Thoracic aorta (tissue), 2 donors: ENCODE measurements at places on chromosomes 3 and 15. TPM values are rescaled to one million over a fixed set of nuclear protein-coding genes. Genes with fewer than 3 reads are reported as not detected.

DNA sequence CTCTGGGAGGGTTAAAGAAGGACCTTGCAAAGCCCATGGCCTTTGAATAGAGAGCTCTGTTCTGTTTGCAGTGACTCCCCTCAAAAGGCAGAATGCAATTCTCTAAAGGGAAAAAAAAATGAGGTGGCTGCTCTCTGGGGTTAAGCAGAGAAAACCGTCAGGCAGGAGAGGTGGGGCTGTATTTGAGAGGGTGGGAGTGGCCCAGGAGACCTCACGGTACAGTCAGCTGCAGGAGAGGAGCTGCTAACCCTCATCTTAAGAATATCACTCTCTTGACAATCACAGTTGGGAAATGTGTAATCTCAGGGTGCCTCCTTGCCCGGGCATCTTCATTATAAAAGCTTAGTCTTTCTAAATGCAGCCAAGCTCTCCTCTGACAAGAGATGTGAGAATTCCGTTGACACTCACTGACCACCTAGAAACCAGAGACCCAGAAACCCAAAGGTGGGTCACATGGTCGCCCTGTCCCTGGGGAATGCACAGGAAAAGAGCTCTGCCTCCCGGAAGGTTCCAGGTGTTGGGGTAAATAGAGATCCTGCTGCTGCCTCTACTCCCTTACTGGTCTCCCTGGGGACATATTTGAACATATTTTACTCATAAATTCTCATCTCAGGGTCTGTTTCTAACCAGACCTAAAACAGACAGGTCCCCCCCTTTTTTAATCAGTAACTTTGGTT, 159.1 kb upstream of the CTDSPL start:
- peaks cover 21% of the 10 kb centered on the region for H3K4me1 ChIP-seq
- no peak overlapping the region for H3K4me3 ChIP-seq
- H3K36me3 ChIP-seq, result no peaks in the 10 kb centered on the region

BUB1B gene
- total RNA-seq, result 3.5 TPM

DNA sequence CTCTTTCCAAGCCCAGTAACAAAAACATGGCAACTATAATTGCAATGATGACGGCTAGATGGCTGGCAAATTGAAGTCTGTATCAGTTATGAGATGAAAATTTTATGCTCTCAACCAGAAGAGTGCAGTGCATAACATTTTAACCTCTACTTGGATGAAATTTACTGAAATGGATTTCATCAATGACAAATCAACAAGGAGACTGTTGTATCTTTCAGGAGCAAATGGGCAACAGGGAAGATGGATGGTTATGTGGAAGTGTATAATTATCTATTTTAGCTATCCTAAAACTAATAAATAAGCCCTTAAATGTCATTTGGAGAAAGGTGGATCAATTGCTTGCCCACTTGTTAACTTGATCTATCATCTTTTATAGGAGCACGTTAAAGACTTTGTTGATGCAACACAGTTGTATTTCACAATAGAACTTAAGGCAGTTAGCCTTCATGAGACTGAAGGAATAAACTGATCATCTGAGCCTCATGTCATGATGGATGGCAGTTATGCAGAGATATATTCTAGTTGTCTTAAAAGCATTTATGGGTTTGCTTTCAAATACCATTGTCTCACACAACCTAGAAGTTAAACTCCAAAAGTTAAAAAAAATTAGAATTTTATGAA, 315.1 kb upstream of the TBC1D5 start:
- no peaks in the 10 kb centered on the region for H3K4me1 ChIP-seq
- no peak overlapping the region for H3K4me3 ChIP-seq
- H3K36me3 ChIP-seq, result no peaks in the 10 kb centered on the region
- H3K27ac ChIP-seq, result no peak overlapping the region
- no peak for DNase-seq
- no peaks in the 10 kb centered on the region for H3K27me3 ChIP-seq

TMC3 gene
- total RNA-seq, result not detected

SHC4 gene
- total RNA-seq, result 13.8 TPM

SLCO2A1 gene
- 115 TPM for total RNA-seq

DNA sequence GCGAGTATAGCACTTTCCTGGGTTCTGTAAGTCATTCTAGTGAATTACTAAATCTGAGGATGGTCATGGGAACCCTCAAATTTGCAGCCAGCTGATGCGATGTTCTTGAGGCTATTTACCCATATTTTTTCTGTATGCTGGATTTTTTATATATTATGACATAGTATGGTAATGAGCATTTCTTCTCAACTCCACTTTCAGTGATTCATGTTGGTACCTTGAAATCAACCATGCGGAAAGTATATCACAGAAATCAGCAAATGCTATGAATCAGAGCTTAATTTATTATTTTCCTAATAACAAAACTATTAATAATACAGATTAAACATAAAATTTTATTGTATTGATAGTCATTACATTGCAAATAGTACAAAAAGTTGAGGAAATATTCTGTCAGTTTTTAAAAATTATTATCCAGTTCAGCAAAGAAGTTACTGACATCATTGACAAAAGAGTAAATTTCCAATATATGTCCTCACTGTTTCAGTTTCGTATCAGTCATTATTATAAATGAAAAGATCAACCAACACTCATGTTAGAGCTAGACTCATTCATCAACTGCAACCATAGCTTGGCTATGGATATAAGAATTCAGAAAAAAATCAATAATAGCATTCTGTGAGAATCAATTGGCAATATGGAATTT, 164.3 kb upstream of the SETMAR start:
- no peak overlapping the region for H3K27ac ChIP-seq
- no peaks in the 10 kb centered on the region for H3K36me3 ChIP-seq

GP9 gene
- not detected for total RNA-seq

UNC13C gene
- 4.2 TPM for total RNA-seq

DNA sequence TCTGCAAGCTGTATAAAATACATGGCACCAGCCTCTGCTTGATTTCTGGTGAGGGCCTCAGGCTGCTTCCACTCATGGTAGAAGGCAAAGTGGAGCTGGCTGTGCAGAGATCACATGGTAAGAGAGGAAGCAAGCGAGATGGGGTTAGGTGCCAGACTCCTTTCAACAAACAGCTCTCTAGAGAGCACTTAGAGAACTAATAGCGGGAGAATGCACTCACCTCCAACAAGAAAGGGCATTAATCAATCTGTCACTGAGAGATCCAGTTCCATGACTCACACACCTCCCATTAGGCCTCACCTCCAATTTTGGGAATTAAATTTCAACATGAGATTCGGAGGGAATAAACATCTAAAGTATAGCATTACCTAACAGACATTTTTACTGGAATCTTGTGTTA, 644.1 kb upstream of the ARRDC4 start:
- DNase-seq, result no peak
- H3K4me3 ChIP-seq, result no peak overlapping the region
- H3K27ac ChIP-seq, result no peak overlapping the region
- H3K4me1 ChIP-seq, result no peaks in the 10 kb centered on the region
- H3K27me3 ChIP-seq, result no peaks in the 10 kb centered on the region

GRCh38 chr3:178560759-178561158, 24.5 kb downstream of the KCNMB2 start:
- no peaks in the 10 kb centered on the region for H3K36me3 ChIP-seq
- H3K4me3 ChIP-seq, result no peak overlapping the region
- no peaks in the 10 kb centered on the region for H3K4me1 ChIP-seq
- no peak for DNase-seq

CCR2 gene
- 0.41 TPM for total RNA-seq

- H3K4me1 ChIP-seq, result peaks cover 11% of the 10 kb centered on the region
- no peaks in the 10 kb centered on the region for H3K36me3 ChIP-seq
- H3K27ac ChIP-seq, result no peak overlapping the region
- no peak for DNase-seq
Measured at GRCh38 chr3:159832024-159832423, 156.6 kb upstream of the IL12A start.

GRCh38 chr15:75479670-75480069, 28.2 kb upstream of the SIN3A start:
- peaks cover 25% of the 10 kb centered on the region for H3K36me3 ChIP-seq
- no peak overlapping the region for H3K27ac ChIP-seq
- no peak for DNase-seq
- no peak overlapping the region for H3K4me3 ChIP-seq

GRCh38 chr15:57849317-57849716, 142.8 kb downstream of the POLR2M start:
- no peak for DNase-seq
- H3K4me1 ChIP-seq, result no peaks in the 10 kb centered on the region
- no peaks in the 10 kb centered on the region for H3K36me3 ChIP-seq
- no peak overlapping the region for H3K4me3 ChIP-seq

GRCh38 chr15:82165948-82166376, 96.6 kb downstream of the EFL1 start:
- H3K4me1 ChIP-seq, result no peaks in the 10 kb centered on the region
- H3K36me3 ChIP-seq, result no peaks in the 10 kb centered on the region
- no peak overlapping the region for H3K4me3 ChIP-seq
- H3K27me3 ChIP-seq, result no peaks in the 10 kb centered on the region
- H3K27ac ChIP-seq, result no peak overlapping the region
- DNase-seq, result no peak

- no peaks in the 10 kb centered on the region for H3K36me3 ChIP-seq
- peak overlapping the region; percentile 22 for H3K27ac ChIP-seq
- no peak for DNase-seq
- no peaks in the 10 kb centered on the region for H3K27me3 ChIP-seq
- no peak overlapping the region for H3K4me3 ChIP-seq
Measured at GRCh38 chr3:123605789-123606234, 21.0 kb upstream of the HACD2 start.

RTP3 gene
- not detected for total RNA-seq

- DNase-seq, result no peak
- H3K27me3 ChIP-seq, result no peaks in the 10 kb centered on the region
- H3K27ac ChIP-seq, result no peak overlapping the region
Measured at GRCh38 chr3:24303057-24303754, 191.4 kb downstream of the THRB start.

DNA sequence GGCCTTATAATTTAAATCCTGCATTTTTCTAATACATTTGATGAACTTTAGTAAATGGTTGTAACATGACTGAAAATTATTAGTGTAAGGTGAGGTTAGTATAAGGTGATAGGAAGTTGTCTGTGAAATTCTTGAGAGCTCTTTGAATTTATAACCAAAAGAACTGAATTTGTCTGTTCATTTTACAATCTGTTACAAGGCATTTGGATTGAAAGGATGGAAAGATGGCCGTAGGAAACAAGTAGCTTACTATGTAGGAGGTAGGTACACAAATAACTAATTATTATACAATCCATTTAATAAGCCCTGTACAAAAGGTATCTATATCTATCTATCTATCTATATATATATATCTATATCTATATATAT, 6.6 kb downstream of the DIPK2A start:
- H3K36me3 ChIP-seq, result no peaks in the 10 kb centered on the region
- H3K27me3 ChIP-seq, result no peaks in the 10 kb centered on the region
- no peak for DNase-seq
- peak overlapping the region; percentile 61 for H3K27ac ChIP-seq
- H3K4me1 ChIP-seq, result peaks cover 23% of the 10 kb centered on the region

CLDN16 gene
- total RNA-seq, result not detected

GABRA5 gene
- total RNA-seq, result not detected

DNA sequence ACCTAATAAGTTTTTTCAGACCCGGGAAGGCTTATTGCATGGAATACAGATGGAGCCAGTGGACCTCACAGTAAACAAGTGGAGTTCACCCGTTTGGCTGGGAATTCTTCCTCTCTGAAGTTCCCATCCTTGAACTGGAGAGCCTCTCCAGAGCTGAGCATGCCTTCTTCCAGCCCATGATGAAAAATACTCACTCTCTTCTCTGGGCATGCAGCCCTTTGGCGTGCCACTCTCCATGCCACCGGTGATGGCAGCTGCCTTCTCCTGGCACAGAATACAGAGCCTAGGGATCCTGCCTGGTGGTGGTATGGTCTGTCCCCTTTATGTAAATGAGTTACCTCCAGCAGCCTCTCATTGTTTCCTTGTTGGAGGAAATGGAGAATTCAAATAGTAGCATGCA, 150.8 kb downstream of the LEKR1 start:
- no peak overlapping the region for H3K27ac ChIP-seq
- H3K27me3 ChIP-seq, result no peaks in the 10 kb centered on the region
- H3K4me3 ChIP-seq, result no peak overlapping the region
- no peaks in the 10 kb centered on the region for H3K36me3 ChIP-seq

GRCh38 chr3:49120438-49121131, at the start of gene USP19:
Gene USP19 (minus strand): TSS chr3:49120823. CDS start chr3:49119145, 1,678 bp downstream.
- DNase-seq, result peak; percentile 79
- H3K36me3 ChIP-seq, result peaks cover 74% of the 10 kb centered on the region
- H3K4me3 ChIP-seq, result peak within 1 kb of the TSS; percentile 97
- peaks cover 15% of the 10 kb centered on the region for H3K4me1 ChIP-seq
- no peaks in the 10 kb centered on the region for H3K27me3 ChIP-seq
- peak within 1 kb of the TSS; percentile 92 for H3K27ac ChIP-seq

DNA sequence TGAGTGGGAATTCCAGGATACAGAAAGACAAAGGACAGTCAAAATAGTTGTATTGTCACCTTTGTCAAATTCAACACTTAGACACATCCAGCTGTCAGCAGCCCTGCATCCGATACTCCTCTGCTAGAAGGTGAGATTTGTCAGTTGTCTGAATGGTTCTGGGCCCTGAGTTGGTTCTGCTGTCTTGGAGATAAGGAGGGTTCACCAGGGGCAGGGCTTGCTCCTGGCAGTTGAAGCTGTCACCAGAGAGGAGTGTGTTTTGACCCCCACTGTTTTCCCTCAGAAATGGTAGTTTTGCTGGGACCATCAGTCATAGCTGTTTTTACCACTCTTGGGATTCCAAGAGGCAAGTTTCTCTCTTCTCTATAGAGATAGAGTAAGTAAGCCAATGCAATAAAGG, 3.2 kb upstream of the KY start:
- no peak for DNase-seq
- peaks cover 6% of the 10 kb centered on the region for H3K4me1 ChIP-seq
- no peaks in the 10 kb centered on the region for H3K27me3 ChIP-seq
- no peaks in the 10 kb centered on the region for H3K36me3 ChIP-seq
- H3K27ac ChIP-seq, result no peak overlapping the region

STAB1 gene
- total RNA-seq, result 837 TPM

- no peaks in the 10 kb centered on the region for H3K27me3 ChIP-seq
- H3K27ac ChIP-seq, result no peak overlapping the region
- no peaks in the 10 kb centered on the region for H3K4me1 ChIP-seq
Measured at GRCh38 chr3:20511863-20512505, 326.0 kb upstream of the SGO1 start.

DNA sequence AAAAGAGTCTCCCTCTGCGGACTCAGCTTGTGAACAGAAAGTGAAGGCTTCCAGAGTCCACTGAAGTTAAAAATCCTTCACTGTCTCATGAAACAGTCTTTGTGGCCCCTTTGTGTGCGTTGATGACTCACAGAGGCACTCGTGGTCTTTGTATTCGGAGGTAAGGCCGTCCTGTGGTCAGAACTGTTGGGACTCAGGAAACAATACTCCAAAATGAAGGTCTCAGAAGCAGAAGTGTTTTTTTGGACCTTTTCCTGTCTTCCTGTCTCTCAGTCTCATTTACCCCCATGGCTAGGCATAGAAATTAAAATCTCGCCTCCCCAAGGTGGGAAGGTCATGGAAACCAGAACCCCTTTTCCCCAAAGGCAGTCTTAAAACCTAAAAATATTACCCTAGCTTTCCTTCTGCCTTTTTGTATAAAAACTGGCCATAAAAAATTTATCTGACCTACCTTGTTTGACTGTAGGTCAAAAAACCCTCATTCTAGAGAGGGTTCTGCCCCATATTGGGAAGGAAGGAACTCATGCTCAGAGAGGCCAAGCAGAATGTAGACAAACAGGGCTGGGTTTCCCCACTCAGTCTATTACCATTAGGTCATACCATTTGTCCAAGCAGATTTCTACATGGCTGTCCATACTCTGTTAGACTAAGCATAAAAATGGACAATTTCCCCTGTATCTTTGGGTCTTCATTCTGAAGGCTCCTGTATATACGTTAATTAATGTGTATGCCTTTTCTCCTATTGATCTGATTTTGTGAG, 19.1 kb upstream of the EPB42 start:
- H3K27ac ChIP-seq, result no peak overlapping the region
- DNase-seq, result no peak
- no peaks in the 10 kb centered on the region for H3K27me3 ChIP-seq

TRH gene
- total RNA-seq, result not detected
